ENCODE measurements at places on chromosomes 7 and 10.

DNA sequence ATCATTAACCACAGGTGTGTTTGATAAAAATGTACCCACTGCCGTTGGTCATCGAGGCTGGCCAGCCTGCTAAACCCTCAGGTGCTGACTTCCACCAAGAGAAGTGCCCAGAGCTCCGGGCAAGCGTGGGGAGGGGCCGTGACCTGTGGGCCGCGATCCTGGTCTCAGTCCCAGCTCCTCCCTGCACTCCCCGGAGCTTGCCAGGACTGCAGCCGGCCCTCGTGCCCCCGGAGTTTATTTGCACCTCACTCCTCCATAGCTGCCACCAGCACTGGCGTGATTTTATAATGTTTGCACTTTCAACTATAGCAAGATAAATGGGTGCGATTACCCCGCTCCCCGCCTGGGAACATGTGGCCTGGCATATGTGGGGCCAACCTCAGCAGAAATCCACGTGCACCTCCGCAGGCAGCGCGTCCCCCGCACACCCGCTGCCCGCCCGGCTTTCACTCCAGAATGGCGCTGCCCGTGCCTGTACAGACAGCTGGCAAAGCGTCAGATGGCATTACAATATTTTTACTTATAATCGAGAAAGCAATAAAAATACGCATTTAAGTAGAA is 30.8 kb downstream of the UNCX start:
- no peak for DNase-seq

DNA sequence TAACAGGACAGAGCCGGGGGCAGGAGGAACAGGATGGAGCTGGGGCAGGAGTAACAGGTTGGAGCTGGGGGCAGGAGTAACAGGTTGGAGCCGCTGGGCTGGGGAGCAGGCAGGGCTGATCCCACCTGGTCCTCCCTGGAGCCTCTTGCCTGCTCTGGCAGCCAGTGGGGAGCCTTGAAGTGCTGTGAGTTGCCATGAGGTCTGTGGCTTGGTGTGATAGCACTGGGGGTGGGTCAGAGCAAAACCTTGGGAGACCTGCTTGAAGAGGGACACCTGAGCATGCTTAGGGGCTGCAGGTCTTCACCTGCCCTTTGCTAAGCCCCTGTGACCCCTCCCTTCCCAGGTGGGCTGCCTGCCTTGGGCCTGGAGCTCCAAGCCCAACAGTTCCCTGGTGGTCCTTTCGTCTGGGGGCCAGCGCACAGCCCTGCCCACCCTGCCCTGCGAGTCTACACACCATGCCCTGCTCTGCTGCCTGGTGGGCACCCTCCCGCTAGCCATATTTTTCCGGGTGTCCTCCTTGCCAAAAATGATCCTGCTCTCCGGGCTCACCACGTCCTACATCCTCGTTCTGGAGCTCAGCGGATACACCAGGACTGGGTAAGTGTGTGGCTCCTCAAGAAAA is 111.6 kb downstream of the ADCY1 start:
- DNase-seq: no peak

DNA sequence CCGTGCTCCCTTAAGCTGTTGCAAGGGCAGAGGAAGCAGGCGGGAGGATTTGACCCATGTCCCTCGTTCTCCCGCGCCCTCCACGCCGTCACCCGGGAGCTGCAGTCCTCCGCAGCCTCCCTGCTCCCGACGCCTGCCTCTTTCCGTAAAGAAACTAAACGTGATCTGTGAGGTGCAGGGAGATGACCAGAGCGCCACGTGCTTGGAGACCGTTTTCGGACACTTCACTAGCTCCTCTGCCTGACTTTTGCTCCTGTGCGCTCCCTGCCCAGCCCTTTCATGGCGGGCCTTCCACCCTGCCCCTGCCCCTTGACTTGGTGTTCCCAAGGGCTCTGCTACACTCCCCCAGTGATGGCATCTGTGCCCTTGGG is 171.2 kb downstream of the LSM5 start:
- DNase-seq: no peak

GRCh38 chr10:31299119-31299518 is 19.9 kb upstream of the ZEB1 start:
- no peak for DNase-seq

- DNase-seq: no peak
These were observed 5.8 kb upstream of the PRTFDC1 start for GRCh38 chr10:24958091-24958720.

DNA sequence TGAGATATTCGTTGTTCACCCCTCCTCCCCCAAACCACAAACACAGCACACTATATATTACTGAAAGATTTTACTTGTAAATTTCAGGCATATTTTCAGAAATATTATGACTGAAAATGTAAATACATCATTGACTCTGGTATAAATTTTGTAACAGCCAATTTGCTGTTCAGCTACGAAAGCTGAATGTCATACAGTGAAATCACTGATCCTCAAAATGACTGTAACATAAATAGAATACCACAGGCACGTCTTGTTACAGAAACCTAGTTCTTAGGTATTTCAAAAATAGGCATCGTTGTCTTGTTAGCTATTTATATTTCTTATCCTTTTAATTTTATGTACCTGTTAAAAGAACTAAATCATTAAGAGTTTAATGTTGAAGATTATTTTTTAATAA is 15.1 kb downstream of the TRUB1 start:
- DNase-seq: no peak

DNA sequence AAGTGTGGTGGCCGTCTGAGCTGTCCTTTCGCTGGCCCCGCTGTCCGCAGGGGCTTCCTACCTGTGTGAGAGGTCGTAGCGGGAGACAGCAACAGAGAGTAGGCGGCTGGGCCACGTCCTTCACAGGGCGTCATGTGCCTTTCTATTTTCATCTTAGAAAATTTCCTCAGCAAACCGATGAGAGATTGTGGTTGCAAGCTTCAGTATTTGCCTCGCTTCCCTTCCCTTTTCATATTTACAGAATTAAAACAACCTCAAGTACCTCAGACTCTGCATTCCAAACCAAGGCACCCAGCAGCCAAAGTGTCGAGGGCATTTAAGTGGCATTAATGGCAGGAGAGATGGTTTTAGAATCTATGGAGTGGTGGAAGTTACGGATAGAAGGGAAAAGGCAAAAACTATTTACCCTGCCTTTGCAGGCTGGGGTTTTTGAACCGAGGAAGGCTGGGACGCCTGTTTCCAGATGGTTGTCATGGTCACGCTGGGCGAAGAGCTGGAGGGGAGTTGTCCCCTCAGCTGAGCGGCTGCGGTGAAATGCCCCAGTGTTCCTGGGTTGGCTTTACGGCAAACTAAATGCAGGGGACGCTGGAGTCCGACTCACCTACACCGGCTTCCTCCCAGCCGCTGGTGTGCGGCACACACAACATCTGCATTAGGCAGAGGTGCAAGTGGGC is 41.9 kb downstream of the WIPI2 start:
- no peak for DNase-seq

GRCh38 chr10:8183241-8183704 is 128.8 kb downstream of the GATA3 start:
- DNase-seq: no peak

- DNase-seq: no peak
These were observed 109.0 kb upstream of the ELMO1 start for GRCh38 chr7:37557571-37558209.

DNA sequence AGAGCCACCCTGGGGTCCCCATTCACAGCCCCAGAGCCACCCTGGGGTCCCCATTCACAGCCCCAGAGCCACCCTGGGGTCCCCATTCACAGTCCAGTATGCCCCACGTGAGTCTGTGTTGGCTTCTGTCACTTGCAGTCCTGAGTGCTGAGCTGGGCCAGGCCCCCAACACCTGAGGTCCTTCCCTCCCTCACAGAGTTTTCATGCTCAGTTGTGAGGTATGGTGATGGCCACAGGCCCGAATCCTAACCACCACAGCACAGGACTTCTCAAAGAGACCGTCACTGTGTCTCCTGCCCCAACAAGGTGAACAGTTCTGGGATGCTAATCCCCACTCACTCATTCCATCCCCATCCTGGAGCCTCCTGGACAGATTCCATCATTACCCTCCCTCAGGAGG is 239.2 kb downstream of the PTPRN2 start:
- no peak for DNase-seq

DNA sequence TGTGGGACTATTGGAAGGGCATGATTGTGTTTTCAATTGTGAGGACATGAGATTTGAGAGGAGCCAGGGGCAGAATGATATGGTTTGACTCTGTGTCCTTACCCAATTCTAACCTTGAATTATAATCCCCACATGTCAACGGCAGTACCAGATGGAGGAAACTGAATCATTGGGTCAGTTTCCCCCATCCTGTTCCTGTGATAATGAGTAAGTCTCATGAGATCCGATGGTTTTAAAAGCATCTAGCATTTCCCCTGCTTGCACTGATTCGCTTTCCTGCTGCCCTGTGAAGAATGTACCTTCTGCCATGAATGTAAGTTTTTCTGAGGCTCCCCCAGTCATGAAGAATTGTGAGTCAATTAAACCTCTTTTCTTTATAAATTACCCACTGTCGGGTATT is 1367.1 kb downstream of the XPNPEP1 start:
- no peak for DNase-seq

- DNase-seq: no peak
These were observed 3.7 kb upstream of the HDAC9 start for GRCh38 chr7:18491871-18492270.

GRCh38 chr7:89511900-89512299 is 642.4 kb upstream of the STEAP1 start:
- no peak for DNase-seq

DNA sequence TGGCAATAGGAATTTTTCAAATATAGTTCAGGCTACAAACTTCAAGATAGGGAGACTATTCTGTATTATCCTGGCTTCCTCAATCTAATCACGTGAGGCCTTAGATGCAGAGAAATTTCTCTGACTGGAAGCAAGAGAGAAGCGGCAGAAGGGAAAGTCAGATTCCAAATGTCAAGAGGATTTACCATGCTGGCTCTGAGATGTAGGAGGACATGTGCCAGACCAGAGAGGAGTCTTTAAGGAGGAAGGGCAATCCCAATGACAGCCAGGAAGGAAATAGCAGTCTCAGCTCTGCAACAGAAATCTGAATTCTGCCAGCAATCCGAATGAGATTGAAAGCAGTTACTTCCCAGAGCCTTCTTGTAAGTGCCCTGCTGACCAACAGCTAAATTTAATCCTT is 57.4 kb downstream of the NUTM2E start:
- no peak for DNase-seq

- DNase-seq: no peak
These were observed 85.4 kb downstream of the DOCK4 start for GRCh38 chr7:112120696-112121217.

DNA sequence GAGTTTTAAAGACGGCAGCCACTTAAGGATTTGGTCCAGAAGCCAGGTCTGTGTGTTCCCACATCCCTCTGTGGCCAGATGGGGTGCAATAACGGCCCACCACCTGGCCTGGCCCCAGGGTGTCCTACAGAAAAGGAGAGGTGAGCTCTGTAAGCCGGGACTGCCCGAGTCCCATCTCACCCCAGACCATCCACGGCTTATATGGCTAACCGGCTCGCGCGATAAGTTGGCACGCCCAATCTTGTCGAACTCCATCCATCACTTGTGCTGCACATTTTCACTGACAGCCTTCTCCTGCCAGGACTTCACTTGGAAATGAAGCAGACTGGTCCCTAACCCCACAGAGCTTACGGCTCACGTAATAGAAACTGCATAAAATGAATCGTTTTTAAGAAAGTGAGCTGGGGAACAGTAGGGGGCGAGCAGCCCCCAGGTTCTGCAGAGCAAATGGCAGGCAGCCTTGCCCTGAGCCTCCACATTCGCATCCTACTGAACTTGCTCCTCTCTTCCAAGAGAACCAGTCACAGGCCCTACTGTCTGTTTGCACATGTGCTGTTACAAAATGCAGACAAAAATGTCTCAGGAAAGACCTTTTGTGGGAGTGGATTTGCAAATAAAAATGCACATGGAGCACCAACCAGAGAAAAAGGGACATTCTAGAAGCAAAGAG is 98.2 kb downstream of the TNS3 start:
- no peak for DNase-seq

- no peak for DNase-seq
These were observed 251.7 kb upstream of the MYO3A start for GRCh38 chr10:25682203-25682851.

DNA sequence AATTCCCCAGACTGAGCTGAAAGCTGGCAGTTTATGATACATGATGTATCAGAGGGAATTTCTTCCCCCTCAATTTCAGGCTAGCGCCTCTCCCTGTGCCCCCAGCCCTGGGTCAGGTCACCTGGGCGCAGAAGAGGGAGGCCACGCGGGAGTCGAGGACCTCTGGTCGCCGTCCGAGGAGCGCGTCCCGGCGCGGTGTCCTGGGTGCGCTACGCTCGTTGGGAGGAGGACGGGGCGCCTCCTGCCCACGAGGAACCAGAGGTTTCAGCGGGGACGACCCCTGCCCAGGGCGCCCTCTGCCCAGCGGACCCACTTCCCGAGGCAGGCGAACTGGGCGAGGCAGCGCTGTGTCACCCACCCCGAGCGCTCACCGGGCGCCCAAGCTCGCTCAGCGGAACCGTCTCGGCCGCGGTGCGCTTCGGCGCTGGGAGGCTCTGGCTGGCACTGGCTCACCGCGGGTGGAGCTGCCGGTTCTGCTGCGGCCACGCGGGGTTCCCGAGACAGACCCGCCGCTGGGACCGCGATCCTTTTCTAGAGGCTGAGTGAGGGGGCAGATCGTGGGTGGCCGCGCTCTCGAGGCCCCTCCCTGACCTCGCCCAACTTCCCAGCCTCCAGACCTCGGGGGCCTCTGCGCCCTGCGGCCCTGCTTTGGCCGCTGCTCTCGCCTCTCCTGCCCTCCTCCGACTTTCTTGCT is at the start of gene FAM237B:
Gene FAM237B (minus strand): TSS at position 504 of the 694 bp plus-strand sequence. CDS start 1,556 bp downstream, outside the sequence.
- DNase-seq: no peak

GRCh38 chr10:124245191-124245590 is 151.8 kb upstream of the CHST15 start:
- DNase-seq: no peak

DNA sequence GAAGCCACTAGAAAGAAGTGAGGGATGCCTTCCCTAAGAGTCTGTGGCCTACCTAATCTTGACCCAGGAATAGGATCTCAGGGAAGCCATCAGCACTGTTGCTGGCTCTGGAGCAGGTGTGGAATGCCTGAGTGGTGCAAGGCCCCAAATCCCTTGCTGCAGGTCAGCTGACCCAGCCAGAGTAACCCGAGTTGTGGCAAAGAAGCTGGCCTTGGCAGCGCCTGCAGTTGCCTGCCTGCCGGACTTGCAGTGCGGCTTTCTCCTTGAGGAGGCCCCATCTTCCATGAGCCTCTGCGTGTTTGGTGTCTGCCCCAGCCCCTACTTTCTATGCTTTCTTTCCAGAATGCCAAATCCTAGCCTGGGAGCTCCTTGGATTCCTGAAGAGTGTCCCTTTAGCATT is 5.8 kb downstream of the KIAA1217 start:
- DNase-seq: no peak

GRCh38 chr10:77710081-77710551 is 72.5 kb upstream of the KCNMA1 start:
- DNase-seq: no peak

- no peak for DNase-seq
These were observed 169.7 kb upstream of the PHYHIPL start for GRCh38 chr10:59006511-59007306.

GRCh38 chr7:29454899-29455451 is 108.7 kb upstream of the PRR15 start:
- DNase-seq: no peak

Measured in renal cortex interstitium (tissue), 15 donors.